ENCODE measurements at places on chromosomes 2 and 18. TPM values are rescaled to one million over a fixed set of nuclear protein-coding genes. Genes with fewer than 3 reads are reported as not detected.

The MRO gene
- 5.8 TPM for polyA plus RNA-seq

The ATP8B1 gene
- polyA plus RNA-seq = 2.6 TPM

The PAX8 gene
- 0.05 TPM for polyA plus RNA-seq

The NT5C1B gene
- not detected for polyA plus RNA-seq

The HOXD3 gene
- 0.16 TPM for polyA plus RNA-seq

The DAW1 gene
- polyA plus RNA-seq = 0.09 TPM

The MC2R gene
- not detected for polyA plus RNA-seq

The FAM237A gene
- polyA plus RNA-seq = not detected

The NUP35 gene
- polyA plus RNA-seq = 7.4 TPM

The ZNF2 gene
- polyA plus RNA-seq = 1.8 TPM

The CRYBA2 gene
- polyA plus RNA-seq = not detected

The MPP4 gene
- polyA plus RNA-seq = not detected

The KLHL30 gene
- polyA plus RNA-seq = 15.9 TPM

The GPC1 gene
- polyA plus RNA-seq = 118 TPM

The ANKRD30BL gene
- polyA plus RNA-seq = not detected

The TTC39C gene
- 2.8 TPM for polyA plus RNA-seq

The CYRIA gene
- 1.2 TPM for polyA plus RNA-seq

The NOL4 gene
- polyA plus RNA-seq = 0.05 TPM

The EMX1 gene
- 0.18 TPM for polyA plus RNA-seq

The TNFRSF11A gene
- 0.43 TPM for polyA plus RNA-seq

The MC4R gene
- not detected for polyA plus RNA-seq

The NRP2 gene
- 5.7 TPM for polyA plus RNA-seq

The HTR2B gene
- 2.3 TPM for polyA plus RNA-seq

The LDAH gene
- 4.6 TPM for polyA plus RNA-seq

The STARD6 gene
- polyA plus RNA-seq = not detected

The ERMN gene
- polyA plus RNA-seq = 0.11 TPM

The ZNF892 gene
- 0.97 TPM for polyA plus RNA-seq

All from right cardiac atrium (tissue), 5 donors.